Cortex of kidney (tissue), 1 donor: ENCODE measurements at places on chromosomes 16 and 17.

- no peak for DNase-seq
Measured at GRCh38 chr16:70691223-70692129, 5.6 kb upstream of the MTSS2 start.

- DNase-seq: no peak
Measured at GRCh38 chr17:45846646-45847045, 2.0 kb downstream of the SPPL2C start.

DNA sequence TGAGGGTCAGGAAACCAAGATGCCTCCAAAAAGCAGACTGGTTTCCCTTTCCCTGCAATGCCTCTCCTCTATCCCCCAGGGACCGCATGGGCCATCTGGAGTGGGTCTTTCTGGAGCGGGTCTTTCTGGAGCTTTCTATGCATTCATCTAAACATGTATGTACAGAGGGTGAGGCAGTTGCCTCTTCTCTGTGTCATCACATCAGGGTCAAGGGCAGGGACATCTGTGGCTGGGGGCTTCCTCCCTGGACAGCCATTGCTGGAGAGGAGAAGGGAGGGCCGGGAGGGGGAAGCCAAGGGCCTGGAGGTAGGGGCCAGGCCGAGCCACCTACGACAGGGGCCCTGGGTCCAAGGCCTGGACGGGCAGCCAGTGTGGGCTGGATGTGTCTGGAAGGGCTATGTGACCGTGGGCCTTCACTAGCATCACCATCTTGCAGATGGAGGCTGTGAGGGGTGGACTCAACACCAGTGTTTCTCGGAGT, 840 bp downstream of the ADCY7 start:
- DNase-seq: no peak

DNA sequence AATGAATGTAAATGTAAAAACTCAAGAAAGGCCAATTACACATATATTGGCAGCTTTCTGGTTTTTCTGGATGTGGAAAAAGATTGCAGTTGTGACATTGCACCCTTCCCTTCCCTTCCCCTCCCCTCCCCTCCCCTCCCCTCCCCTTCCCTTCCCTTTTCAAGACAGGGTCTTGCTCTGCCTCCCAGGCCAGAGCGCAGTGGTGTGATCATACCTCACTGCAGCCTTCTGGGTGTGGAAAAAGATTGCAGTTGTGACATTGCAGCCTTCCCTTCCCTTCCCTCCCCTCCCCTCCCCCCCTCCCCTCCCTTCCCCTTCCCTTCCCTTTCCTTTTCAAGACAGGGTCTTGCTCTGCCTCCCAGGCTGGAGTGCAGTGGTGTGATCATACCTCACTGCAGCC, 41.7 kb downstream of the PIK3R5 start:
- no peak for DNase-seq

GRCh38 chr16:49621241-49622083, 234.4 kb downstream of the ZNF423 start:
- DNase-seq: no peak

DNA sequence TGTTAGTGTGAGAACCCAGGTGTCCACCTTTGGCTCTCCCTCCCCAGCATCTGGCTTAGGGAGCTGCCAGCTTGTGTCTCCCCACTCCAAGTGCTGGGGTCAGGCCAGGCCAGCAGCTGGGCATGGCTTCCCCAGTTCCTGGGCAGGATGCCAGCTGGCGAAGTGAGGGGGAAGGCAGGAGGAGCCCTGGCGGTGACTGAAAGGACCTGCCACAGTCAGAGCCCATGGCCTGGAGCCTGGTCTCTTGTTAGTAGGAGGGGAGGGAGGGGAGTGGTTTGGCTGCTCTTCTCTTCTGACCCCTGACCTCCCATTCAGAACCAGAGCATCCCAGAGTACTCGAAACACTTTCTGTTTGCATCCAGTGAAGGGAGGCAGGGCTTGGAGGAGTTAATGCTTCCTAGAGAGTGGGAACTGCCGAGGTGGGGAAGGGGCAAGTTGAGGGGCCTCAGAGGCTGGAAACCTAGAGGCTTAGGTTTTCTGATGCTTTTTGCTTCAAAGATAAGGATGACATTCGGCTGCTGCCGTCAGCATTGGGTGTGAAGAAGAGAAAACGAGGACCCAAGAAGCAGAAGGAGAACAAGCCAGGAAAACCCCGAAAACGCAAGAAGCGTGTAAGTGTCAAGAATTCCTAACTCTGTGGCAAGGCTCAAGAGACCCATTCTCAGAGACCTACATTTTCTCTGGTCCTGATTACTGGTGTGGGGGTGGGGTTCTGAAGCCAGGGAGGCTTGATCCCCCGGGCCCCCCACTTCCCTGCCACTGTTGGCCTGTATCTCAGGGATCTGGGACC, 772 bp downstream of the CHD3 start:
- no peak for DNase-seq

DNA sequence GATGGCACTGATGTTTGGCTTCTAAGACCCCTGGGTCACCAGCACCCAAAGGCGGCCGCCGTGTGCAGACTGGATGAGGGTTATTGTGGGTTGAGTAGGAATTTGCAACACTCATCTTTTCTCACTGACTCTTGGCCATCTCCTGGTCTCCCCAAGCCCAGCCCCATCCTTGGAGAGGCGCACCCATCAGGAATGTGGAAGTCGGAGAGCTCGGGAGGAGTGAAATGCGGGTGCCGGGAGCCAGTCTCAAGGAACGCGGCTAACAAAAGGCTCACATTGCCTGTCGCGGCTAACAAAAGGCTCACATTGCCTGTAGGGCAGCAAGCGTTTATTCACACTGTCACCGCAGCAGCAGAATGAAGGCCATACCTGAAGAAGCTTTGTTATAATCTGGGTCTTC, 248.6 kb downstream of the FOXL1 start:
- no peak for DNase-seq

GRCh38 chr16:10242916-10243315, 60.7 kb upstream of the GRIN2A start:
- DNase-seq: no peak

GRCh38 chr17:15955793-15956541, 11.0 kb downstream of the ADORA2B start:
- DNase-seq: no peak
